T-cell (primary cell): ENCODE measurements at places on chromosomes 7 and 10.

DNA sequence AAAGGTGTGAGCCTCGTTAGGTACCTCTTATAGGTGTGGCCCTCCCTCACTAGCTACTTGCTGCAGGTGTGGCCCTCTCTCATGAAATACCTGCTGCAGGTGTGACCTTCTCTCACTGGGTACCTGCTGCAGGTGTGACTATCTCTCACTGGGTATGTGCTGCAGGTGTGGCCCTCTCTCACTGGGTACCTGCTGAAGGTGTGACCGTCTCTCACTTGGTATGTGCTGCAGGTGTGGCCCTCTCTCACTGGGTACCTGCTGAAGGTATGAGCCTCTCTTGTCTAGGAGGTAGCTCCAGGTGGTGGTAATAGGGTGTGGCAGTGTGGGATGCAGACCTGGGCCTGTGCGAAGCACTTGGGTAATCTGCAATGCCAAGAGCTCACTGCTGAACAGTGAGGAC is 170.7 kb upstream of the PLPP4 start:
- no peak overlapping the region for H3K4me3 ChIP-seq
- H3K4me1 ChIP-seq = no peaks in the 10 kb centered on the region
- H3K27me3 ChIP-seq = peaks cover 3% of the 10 kb centered on the region
- H3K36me3 ChIP-seq = no peaks in the 10 kb centered on the region

DNA sequence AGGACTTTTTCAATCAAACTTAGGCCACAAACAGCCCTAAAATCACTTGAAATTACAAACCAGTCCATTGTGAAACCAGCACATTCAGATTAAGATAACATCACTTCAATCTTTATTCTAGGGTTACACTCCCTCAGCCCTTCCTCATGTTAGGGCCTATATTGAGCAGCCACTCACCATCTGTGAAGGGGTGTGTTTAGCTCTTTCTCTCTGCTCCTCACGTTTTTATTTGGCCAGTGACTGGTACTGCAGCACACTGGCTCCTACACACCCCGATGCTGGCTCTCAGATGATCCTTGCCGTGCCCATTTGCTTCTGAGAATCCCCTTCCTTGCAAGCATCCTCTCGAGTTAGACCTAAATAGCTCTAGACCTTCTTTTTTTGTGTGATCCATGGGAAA is 604.5 kb downstream of the INHBA start:
- no peaks in the 10 kb centered on the region for H3K27me3 ChIP-seq
- H3K36me3 ChIP-seq = no peaks in the 10 kb centered on the region
- DNase-seq = no peak
- no peaks in the 10 kb centered on the region for H3K4me1 ChIP-seq

- no peak overlapping the region for H3K4me3 ChIP-seq
- H3K27ac ChIP-seq = no peak overlapping the region
- H3K27me3 ChIP-seq = no peaks in the 10 kb centered on the region
- no peak for DNase-seq
- H3K4me1 ChIP-seq = no peaks in the 10 kb centered on the region
Observed at GRCh38 chr7:136293272-136293671, 316.1 kb upstream of the MTPN start.

- H3K27me3 ChIP-seq = peaks cover 23% of the 10 kb centered on the region
- H3K4me1 ChIP-seq = peaks cover 12% of the 10 kb centered on the region
- no peak for DNase-seq
- H3K27ac ChIP-seq = no peak overlapping the region
- no peaks in the 10 kb centered on the region for H3K36me3 ChIP-seq
- H3K4me3 ChIP-seq = no peak overlapping the region
Observed at GRCh38 chr10:127940866-127941640, 34.1 kb downstream of the PTPRE start.

- no peaks in the 10 kb centered on the region for H3K36me3 ChIP-seq
- peaks cover 39% of the 10 kb centered on the region for H3K27me3 ChIP-seq
- H3K4me1 ChIP-seq = no peaks in the 10 kb centered on the region
- H3K27ac ChIP-seq = no peak overlapping the region
- DNase-seq = no peak
Observed at GRCh38 chr7:141511316-141511675, 39.9 kb upstream of the AGK start.

- no peaks in the 10 kb centered on the region for H3K27me3 ChIP-seq
- no peaks in the 10 kb centered on the region for H3K4me1 ChIP-seq
- no peaks in the 10 kb centered on the region for H3K36me3 ChIP-seq
- H3K27ac ChIP-seq = no peak overlapping the region
- no peak overlapping the region for H3K4me3 ChIP-seq
Observed at GRCh38 chr10:43370671-43371215, 693 bp upstream of the FXYD4 start.

GRCh38 chr7:40822861-40823260 is 688.1 kb downstream of the SUGCT start:
- H3K4me1 ChIP-seq = no peaks in the 10 kb centered on the region

GRCh38 chr7:43766564-43766963 is 8.1 kb downstream of the BLVRA start:
- H3K4me1 ChIP-seq = peaks cover 6% of the 10 kb centered on the region

GRCh38 chr10:34845070-34845469 is 30.0 kb upstream of the PARD3 start:
- no peak overlapping the region for H3K27ac ChIP-seq
- no peaks in the 10 kb centered on the region for H3K36me3 ChIP-seq
- H3K4me3 ChIP-seq = no peak overlapping the region
- H3K27me3 ChIP-seq = no peaks in the 10 kb centered on the region
- DNase-seq = no peak
- no peaks in the 10 kb centered on the region for H3K4me1 ChIP-seq

GRCh38 chr7:26329520-26330255 is 38.0 kb downstream of the SNX10 start:
- no peak overlapping the region for H3K27ac ChIP-seq
- H3K27me3 ChIP-seq = no peaks in the 10 kb centered on the region
- DNase-seq = peak; percentile 2
- peaks cover 4% of the 10 kb centered on the region for H3K4me1 ChIP-seq
- no peak overlapping the region for H3K4me3 ChIP-seq
- H3K36me3 ChIP-seq = peaks cover 4% of the 10 kb centered on the region

GRCh38 chr7:8162181-8162580 is 99.8 kb downstream of the ICA1 start:
- H3K27ac ChIP-seq = no peak overlapping the region
- no peaks in the 10 kb centered on the region for H3K36me3 ChIP-seq
- no peak for DNase-seq
- no peaks in the 10 kb centered on the region for H3K4me1 ChIP-seq
- H3K27me3 ChIP-seq = no peaks in the 10 kb centered on the region

- no peaks in the 10 kb centered on the region for H3K27me3 ChIP-seq
- no peaks in the 10 kb centered on the region for H3K36me3 ChIP-seq
- H3K4me1 ChIP-seq = peaks cover 22% of the 10 kb centered on the region
- H3K4me3 ChIP-seq = peak overlapping the region; percentile 100
- DNase-seq = peak; percentile 2
Observed at GRCh38 chr10:113680190-113681111, 739 bp downstream of the CASP7 start.

DNA sequence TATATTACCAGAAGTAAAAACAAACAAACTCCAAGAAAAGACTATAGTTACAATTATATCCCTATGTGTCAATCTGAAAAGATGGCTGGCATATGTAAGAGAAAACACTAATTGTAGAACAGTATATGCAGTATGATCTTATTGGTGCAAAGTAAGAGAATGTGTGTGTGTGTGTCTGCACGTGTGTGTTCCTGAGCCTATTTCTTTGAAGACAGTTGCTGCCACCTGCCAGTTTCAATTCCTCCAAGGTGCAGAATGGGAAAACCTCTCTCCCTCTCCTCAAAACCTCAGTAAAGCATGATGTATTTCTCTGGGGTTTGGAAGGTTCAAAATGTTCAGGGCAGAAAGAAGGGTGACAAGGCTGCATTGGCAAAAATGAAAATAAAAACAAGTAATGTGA is 8.8 kb upstream of the SFTPA1 start:
- no peak overlapping the region for H3K27ac ChIP-seq
- DNase-seq = no peak
- no peaks in the 10 kb centered on the region for H3K27me3 ChIP-seq
- no peak overlapping the region for H3K4me3 ChIP-seq

- no peak for DNase-seq
- no peak overlapping the region for H3K27ac ChIP-seq
- H3K4me1 ChIP-seq = peaks cover 2% of the 10 kb centered on the region
Observed at GRCh38 chr7:30168835-30169573, 34.2 kb downstream of the MTURN start.

DNA sequence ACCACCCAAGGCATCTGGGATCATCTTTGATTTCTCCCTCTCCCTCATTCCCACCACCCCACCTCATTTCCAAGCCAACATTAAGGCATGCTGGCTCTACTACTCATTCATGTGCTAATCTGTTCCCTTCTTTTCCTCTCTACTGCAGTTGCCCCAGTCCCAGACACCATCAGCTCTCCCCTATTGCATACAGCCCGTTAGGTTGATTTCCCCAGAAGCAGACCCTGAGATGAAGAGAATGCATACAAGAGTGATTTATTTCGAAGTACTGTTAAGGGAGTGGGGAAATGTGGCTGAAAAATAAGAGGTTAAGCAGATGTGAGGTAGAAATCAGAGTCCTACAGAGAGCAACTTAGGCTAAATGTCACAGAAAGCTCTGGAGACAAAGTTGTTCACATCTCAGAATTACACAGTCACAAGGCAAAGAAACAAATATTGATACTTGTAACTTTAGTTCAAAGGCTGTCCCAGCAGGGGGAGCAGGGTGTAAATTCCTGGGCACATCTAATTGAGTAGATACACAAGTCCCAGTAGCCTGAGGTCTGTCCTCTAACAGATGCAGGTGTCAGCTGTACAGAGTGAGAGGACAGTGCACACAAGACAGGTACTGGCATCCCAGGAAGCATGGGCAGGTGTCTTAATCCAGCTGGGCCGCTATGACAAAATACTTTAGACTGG is 20.9 kb downstream of the AKR1D1 start:
- H3K27ac ChIP-seq = no peak overlapping the region
- H3K36me3 ChIP-seq = no peaks in the 10 kb centered on the region
- H3K4me1 ChIP-seq = no peaks in the 10 kb centered on the region
- H3K27me3 ChIP-seq = no peaks in the 10 kb centered on the region

DNA sequence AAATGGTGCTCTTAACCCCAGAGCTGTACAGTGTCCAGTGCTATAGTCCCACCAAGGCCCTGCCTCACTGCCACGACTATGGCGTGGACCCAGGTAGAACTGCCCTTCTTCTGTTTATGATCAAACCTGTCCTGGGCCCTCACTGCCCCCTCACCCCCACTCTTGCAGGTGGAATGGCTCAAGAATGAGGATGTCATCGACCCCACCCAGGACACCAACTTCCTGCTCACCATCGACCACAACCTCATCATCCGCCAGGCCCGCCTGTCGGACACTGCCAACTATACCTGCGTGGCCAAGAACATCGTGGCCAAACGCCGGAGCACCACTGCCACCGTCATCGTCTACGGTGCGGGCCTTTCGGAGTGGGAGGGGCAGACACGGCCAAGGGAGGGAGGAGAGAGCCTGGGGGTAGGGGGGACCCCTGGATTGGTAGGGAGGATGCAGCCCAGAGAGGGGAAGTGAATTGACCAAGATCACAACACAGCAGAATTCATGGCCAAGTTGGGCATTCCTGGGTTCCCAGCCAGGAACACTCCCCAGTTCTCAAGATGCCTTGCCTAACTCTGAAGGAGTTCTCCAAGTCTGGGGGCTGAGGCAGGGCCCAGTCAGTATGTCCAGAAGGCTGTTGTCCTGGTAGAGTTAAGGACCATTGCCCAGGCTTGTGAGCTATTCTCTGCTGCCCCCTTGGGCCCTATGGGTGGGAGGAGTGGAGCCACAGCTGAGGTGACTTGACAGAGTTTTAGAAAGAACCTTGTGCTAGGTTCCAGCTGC is 32.4 kb upstream of the SLC29A3 start:
- no peaks in the 10 kb centered on the region for H3K4me1 ChIP-seq
- no peak overlapping the region for H3K27ac ChIP-seq
- DNase-seq = no peak
- H3K4me3 ChIP-seq = no peak overlapping the region

- DNase-seq = no peak
- H3K27me3 ChIP-seq = no peaks in the 10 kb centered on the region
- H3K27ac ChIP-seq = no peak overlapping the region
- peaks cover 47% of the 10 kb centered on the region for H3K36me3 ChIP-seq
Observed at GRCh38 chr10:11334436-11334835, 277.0 kb downstream of the USP6NL start.

GRCh38 chr7:16055263-16055976 is 365.9 kb downstream of the CRPPA start:
- H3K4me3 ChIP-seq = no peak overlapping the region
- DNase-seq = no peak
- H3K27ac ChIP-seq = no peak overlapping the region
- H3K27me3 ChIP-seq = no peaks in the 10 kb centered on the region
- H3K4me1 ChIP-seq = no peaks in the 10 kb centered on the region
- H3K36me3 ChIP-seq = no peaks in the 10 kb centered on the region

GRCh38 chr10:91886954-91887271 is 22.4 kb downstream of the FGFBP3 start:
- H3K4me3 ChIP-seq = peak overlapping the region; percentile 56
- peaks cover 6% of the 10 kb centered on the region for H3K27me3 ChIP-seq
- no peak for DNase-seq
- H3K36me3 ChIP-seq = no peaks in the 10 kb centered on the region
- H3K4me1 ChIP-seq = peaks cover 8% of the 10 kb centered on the region

DNA sequence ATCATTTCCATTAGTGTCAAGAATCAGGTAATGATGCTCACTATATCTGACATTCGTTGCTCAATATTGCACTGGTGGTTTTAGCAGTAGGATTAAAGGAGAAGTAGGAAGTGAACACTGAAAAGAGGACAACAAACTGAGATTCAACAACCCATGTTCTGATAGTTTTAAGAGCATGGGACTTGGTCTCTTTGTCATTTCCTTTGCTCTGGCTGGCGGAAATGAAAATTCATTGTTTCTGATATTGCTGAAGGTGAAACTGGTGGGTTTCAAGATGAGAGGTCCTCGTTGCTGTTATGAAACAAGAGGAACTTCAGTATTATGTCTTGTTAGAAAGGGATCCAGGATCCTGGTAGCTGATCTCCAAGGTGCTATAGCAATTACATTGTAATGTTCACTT is 129.0 kb downstream of the DNAH11 start:
- no peaks in the 10 kb centered on the region for H3K4me1 ChIP-seq
- DNase-seq = no peak
- no peak overlapping the region for H3K27ac ChIP-seq
- H3K4me3 ChIP-seq = no peak overlapping the region
- no peaks in the 10 kb centered on the region for H3K36me3 ChIP-seq

DNA sequence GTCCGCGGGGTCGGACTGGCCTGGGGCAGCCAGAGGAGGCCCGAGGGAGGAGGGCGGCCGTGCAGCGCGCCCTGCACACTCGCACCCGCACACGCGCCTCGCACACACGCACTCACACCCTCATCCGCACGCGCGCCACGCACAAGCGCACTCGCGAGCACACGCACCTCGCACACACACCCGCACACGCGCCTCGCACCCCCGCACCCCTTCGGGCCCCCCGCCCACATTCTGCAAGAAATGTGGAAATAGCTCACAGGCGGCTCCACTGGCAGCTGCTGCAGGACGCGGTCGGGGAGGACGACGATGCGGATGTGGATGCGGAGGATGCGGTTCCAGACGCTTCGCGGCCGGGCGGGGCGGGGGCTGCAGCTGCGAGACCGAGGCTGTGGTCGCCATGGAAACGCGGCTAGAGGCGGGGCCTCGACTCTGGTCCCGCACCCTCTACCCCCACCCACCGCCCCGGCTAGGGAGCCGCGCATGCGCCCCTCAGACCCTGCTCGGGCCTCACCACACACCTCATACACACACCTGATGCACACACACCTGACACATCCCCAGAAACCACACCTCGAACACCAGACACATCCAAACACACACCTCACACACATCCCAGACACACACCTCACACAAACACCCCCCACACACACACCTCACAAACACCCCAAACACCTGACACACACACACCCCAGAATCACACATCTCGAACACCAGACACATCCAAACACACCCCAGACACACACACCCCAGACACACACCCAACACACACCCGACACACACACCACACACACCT is at the start of gene CALY:
Gene CALY (minus strand): TSS at position 320 of the 793 bp plus-strand sequence. CDS start 7,907 bp downstream, outside the sequence.
- H3K36me3 ChIP-seq = no peaks in the 10 kb centered on the region
- peak; percentile 85 for DNase-seq
- H3K27me3 ChIP-seq = peaks cover 38% of the 10 kb centered on the region
- peaks cover 16% of the 10 kb centered on the region for H3K4me1 ChIP-seq
